Umbilical cord (tissue), 2 donors: ENCODE measurements at places on chromosomes 16 and 17. TPM values are rescaled to one million over a fixed set of nuclear protein-coding genes. Genes with fewer than 3 reads are reported as not detected.
A peak's percentile ranks its signal among the peaks of the same experiment; 100 is the strongest.

- no peak for DNase-seq
These were observed 406.7 kb upstream of the CCL2 start for GRCh38 chr17:33848433-33848832.

DNA sequence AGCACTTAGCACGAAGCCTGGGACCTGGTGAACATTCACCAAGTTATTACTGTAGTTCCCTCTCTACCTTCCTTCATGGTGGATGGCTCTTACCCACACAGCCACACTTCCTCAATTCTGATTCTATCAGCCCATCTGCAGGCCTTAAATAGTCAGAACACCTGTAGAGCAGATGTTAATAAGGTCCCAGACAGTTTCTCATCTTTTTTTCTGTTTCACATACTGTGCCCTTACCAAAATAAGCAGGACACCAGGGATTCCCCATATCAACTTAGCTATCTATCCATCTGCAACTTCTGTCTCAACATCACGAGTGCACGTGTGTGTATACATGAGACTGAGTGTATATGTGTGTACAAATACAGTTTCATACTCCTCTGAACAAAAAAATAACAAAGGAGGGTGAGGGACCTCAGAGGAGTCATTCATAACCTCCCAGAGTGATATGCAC is 2.8 kb downstream of the RECQL5 start:
- DNase-seq, result no peak

DNA sequence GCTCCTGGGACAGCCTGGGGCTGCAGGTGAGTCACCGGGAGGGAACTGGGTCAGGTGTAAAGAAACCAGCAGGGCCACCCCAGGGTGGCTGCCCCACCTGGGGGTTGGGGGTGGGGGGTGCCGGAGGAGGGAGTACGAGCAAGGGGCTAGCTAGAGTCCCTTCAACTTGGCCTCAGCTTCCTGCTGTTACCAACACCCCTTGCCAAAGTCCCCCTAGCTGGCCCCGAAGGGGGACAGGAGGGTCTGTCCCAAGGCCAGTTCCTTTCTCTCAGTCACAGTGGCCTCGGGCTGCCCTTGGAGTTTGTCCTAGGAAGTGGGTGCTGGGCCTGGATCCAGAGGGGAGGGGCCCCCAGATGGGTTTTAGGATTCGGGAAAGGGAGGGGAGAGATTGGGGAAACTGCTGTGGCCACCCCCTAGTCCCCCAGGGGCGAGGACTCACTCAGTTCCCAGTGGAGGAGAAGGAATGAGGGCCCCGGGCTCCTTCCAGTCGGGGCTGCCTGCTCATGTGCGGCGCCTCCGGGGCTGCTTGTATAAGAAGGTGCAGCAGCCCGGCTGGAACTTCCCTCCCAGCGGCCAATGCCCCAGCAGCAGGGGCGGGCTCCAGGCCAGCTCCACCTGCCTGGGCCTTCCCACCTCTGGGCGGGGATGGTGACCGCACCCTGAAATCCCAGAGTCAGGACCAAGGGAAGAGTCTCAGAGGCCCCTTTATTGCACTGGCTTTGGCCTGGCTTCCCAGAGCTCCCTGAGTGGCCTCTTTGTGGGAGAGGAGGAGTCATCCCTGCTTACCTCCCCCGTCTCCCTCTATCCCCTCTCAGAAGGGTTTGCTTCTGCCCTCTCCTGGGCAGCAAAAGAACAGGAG is 7.3 kb downstream of the ARHGAP27 start:
- DNase-seq, result peak; percentile 81

GRCh38 chr16:83781-84615 is 6.0 kb downstream of the MPG start:
- no peak for DNase-seq

- no peak for DNase-seq
These were observed 28.5 kb downstream of the CUEDC1 start for GRCh38 chr17:57926723-57927047.

DNA sequence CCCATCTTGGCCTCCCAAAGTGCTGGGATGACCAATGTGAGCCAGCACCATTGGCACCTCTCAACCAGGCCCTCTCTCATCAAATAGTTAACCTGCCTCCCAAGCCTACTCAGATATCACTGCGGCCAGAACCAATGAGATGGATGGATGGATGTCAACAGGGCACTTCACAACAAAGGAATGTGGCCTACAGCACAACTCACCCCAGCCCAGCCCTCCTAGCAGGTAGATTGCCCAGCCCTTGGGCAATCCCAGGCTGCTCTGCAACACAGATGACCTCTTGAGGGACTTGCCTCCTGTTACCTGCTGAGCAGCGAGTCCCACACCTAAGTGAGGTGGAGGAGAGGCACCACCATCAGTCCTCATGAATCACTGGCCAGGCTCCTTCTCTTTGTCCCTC is 22.6 kb upstream of the KIFC3 start:
- DNase-seq, result no peak

- peak; percentile 34 for DNase-seq
These were observed 550 bp downstream of the EIF4A3 start for GRCh38 chr17:80146121-80147034.

GRCh38 chr16:47699106-47699505 is 238.0 kb downstream of the PHKB start:
- no peak for DNase-seq

GRCh38 chr17:78781104-78781892 is 775 bp downstream of the CYTH1 start:
- no peak for DNase-seq

DNA sequence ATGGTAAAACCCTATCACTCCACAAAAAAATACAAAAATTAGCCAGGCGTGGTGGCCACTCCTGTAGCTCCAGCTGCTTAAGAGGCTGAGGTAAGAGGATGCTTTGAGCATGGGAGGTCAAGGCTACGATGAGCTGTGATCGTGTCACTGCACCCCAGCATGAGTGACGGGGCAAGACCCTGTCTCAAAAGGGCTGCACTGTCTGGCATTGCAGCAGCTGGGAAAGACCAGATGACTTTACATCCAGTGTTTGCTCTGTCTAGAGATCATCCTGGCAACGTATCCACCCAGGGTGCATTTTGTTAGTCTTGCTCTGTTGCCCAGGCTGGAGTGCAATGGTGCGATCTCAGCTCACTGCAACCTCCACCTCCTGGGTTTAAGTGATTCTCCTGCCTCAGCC is 52.0 kb downstream of the MRM3 start:
- DNase-seq, result no peak

- no peak for DNase-seq
These were observed 107.4 kb upstream of the ANKFN1 start for GRCh38 chr17:56045872-56046271.

DNA sequence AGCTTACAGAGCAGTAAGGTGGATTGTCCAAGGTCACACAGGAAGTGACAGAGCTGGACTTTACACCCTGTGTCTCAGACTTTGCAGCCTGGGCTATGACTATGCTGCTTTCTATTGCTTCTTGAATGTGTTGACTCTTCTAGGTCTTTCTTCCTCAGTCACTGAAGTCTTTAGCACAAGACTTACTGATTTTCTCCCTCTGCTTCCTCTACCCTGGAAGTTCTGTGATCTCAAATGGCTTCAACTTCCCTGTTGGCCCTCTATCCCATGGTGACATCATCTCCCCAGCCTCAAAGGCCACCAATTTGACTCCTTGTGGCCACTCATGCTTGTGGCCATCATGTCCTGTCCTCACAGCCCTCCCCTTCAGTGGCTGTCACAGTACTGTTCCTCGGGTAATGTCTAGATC is 181.3 kb downstream of the HS3ST3A1 start:
- DNase-seq, result no peak

- no peak for DNase-seq
These were observed 2.6 kb upstream of the MTHFSD start for GRCh38 chr16:86557587-86557986.

GRCh38 chr17:50931144-50931908 is 65.2 kb upstream of the TOB1 start:
- peak; percentile 89 for DNase-seq

- no peak for DNase-seq
These were observed 8.9 kb upstream of the TNS4 start for GRCh38 chr17:40510328-40510648.

The ORC6 gene
- 11.1 TPM for total RNA-seq

The GSPT1 gene
- 72.5 TPM for total RNA-seq

The CA5A gene
- total RNA-seq, result 0.72 TPM

The SLC13A5 gene
- 0.48 TPM for total RNA-seq

The KRT17 gene
- total RNA-seq, result 762 TPM

The ADGRG3 gene
- not detected for total RNA-seq
